ENCODE measurements at places on chromosomes 5 and 9.

- no peaks in the 10 kb centered on the region for H3K36me3 ChIP-seq
- H3K27ac ChIP-seq = no peak overlapping the region
- H3K4me1 ChIP-seq = peaks cover 6% of the 10 kb centered on the region
- H3K4me3 ChIP-seq = no peak overlapping the region
- H3K27me3 ChIP-seq = peaks cover 27% of the 10 kb centered on the region
- no peak for DNase-seq
These were observed 18.4 kb upstream of the ALDOB start for GRCh38 chr9:101453776-101454570.

DNA sequence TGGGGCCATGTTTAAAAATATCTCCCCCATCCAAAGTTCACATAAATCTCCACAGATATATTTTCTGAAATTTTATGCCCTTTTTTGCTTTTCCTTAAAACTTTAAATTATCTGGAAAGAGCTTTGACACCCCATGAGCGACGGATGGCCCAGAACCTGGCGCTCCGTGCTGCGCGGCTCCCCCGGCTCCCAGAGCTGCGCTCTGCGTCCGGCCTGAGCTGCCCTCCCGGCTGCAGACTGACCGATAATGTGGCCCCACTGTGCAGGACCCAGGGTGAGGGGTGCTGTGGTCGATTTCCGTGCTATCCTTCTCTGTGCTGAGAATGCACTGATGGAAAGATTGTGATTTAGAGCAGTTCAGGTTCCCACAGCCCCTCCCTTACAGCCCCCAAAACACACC is 292.3 kb upstream of the IRX4 start:
- H3K27ac ChIP-seq = no peak overlapping the region
- peaks cover 2% of the 10 kb centered on the region for H3K27me3 ChIP-seq
- DNase-seq = no peak
- no peaks in the 10 kb centered on the region for H3K36me3 ChIP-seq
- H3K4me1 ChIP-seq = no peaks in the 10 kb centered on the region

DNA sequence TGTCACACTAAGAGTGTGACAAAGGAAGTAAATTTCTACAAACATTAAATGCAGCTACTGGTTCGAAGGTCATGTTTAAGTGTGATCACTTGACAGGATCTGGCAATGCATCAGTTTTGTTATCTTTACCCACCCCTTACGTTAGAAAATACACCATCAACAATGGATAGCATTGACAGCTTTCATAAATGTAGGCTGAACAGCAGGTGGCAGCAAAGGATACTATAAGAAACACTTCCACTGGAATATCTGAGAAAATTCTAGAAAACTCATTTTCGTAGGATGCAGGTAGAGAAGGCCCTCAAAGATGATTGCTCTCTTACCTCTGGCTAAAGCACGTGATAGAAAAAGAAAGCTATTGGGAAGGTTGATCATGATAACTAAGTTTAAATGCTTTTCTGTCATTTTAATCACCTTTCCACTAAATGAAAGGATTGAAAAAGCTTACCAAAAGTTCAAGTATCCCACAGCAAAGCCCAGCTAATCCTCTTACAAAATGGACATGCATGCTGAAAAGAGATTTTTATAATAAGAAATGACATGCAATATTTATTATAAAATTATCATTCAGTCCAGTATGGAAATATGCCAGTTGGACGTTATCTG is 292.5 kb downstream of the PARP8 start:
- peaks cover 28% of the 10 kb centered on the region for H3K27me3 ChIP-seq
- H3K4me1 ChIP-seq = peaks cover 6% of the 10 kb centered on the region
- no peak overlapping the region for H3K4me3 ChIP-seq
- no peaks in the 10 kb centered on the region for H3K36me3 ChIP-seq

GRCh38 chr5:137142764-137143605 is 356.1 kb downstream of the SPOCK1 start:
- no peaks in the 10 kb centered on the region for H3K4me1 ChIP-seq
- no peak for DNase-seq
- H3K27ac ChIP-seq = no peak overlapping the region
- no peak overlapping the region for H3K4me3 ChIP-seq
- H3K27me3 ChIP-seq = peaks cover 12% of the 10 kb centered on the region

GRCh38 chr5:166898166-166898565 is 1393.3 kb upstream of the WWC1 start:
- H3K4me1 ChIP-seq = no peaks in the 10 kb centered on the region
- H3K4me3 ChIP-seq = no peak overlapping the region
